ENCODE measurements at places on chromosomes 3 and 15. TPM values are rescaled to one million over a fixed set of nuclear protein-coding genes. Genes with fewer than 3 reads are reported as not detected.

Gene C3orf85
- 19.4 TPM for polyA plus RNA-seq

Gene PRR20G
- not detected for polyA plus RNA-seq

Gene ZNF609
- polyA plus RNA-seq, result 34.3 TPM

Gene ADPRH
- 7.7 TPM for polyA plus RNA-seq

Gene ADAMTS7
- polyA plus RNA-seq, result 18.8 TPM

Gene NLGN1
- polyA plus RNA-seq, result 2.2 TPM

Gene ZNF620
- polyA plus RNA-seq, result 11.0 TPM

Gene MEX3B
- polyA plus RNA-seq, result 12.9 TPM

Gene LYSMD2
- 4.6 TPM for polyA plus RNA-seq

- DNase-seq, result no peak
These were observed 153.1 kb downstream of the VPS13C start for GRCh38 chr15:61906961-61907752.

- DNase-seq, result no peak
These were observed 12.4 kb downstream of the DNASE1L3 start for GRCh38 chr3:58198362-58198761.

DNA sequence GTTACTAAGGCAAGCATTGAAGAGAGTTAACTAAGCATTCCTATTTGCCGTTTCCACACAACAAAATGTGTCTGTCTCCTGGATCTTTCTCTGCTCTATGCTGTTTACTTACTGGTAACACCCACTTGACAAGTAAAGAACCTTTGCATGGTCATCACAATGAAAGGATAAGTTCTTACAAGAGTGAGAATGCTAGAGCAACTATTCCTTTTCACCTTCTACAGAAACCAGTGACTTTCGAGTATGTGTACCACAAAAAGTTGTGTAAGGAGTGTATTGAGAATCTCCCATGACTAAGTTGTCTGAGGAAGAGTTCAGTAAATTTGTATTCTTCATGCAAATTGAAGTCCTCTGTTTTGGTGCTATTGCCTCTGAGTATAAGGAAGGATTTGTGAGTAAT lies 10.8 kb downstream of the TIPARP start:
- DNase-seq, result no peak

DNA sequence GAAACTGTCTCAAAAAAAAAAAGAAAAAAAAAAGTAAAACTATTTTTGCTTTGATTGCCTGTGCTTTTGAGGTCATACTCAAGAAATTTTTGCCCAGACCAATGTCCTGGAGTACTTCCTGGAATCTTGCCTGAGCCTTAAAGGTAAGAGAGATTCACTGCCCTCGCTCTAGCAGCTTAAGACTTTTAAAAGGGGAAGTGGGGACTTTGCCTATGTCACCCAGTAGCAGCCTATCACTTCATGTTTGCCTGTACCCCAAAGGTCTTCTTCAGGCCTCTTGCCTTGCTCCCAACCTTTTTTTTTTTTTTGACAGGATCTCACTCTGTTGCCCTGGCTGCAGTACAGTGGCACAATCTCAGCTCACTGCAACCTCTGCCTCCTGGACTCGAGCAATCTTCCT lies 18.9 kb upstream of the GOLGB1 start:
- DNase-seq, result no peak

- no peak for DNase-seq
These were observed 8.3 kb downstream of the IQSEC1 start for GRCh38 chr3:13064964-13065363.

GRCh38 chr15:58074452-58074851 lies 8.9 kb upstream of the ALDH1A2 start:
- DNase-seq, result no peak

DNA sequence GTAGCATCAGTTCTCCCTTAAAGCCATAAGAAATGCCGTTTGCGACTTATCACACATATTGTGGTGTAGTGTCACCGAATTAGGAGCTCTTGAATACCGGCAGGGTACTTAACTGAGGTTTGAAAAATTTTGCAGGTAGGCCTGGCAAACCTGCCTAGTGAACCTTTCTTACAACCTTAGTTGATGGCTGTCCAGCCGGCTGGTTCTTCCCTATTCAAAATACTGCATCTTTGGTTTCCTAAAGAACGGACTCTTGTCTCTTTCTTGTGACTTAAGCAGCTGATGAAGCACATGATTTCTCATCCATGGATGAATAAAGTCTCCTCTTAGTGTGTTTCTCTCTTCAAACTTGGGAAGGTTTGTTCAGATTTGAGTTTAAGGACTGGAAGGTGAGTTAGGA lies 1.5 kb downstream of the RAB7A start:
- no peak for DNase-seq

- DNase-seq, result no peak
These were observed 41.4 kb downstream of the DNAJB8 start for GRCh38 chr3:128425142-128425845.

DNA sequence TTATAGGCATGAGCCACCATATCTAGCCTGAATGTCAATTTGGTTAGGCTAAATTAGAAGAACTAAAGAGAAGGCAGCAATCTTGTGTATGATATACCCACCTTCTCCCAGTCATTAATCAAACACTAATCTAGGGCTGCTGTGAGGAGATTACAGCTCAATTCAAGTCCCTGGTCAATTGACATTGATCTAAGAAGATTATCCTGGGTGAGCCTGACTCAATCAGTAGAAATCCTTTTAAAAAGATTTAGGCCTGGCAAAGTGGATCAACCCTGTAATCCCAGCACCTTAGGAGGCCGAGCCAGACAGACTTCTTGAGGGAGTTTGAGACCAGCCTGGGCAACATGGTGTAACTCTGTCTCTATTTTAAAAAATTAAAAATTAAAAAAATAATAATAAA lies 2.5 kb upstream of the DNAH12 start:
- DNase-seq, result no peak

DNA sequence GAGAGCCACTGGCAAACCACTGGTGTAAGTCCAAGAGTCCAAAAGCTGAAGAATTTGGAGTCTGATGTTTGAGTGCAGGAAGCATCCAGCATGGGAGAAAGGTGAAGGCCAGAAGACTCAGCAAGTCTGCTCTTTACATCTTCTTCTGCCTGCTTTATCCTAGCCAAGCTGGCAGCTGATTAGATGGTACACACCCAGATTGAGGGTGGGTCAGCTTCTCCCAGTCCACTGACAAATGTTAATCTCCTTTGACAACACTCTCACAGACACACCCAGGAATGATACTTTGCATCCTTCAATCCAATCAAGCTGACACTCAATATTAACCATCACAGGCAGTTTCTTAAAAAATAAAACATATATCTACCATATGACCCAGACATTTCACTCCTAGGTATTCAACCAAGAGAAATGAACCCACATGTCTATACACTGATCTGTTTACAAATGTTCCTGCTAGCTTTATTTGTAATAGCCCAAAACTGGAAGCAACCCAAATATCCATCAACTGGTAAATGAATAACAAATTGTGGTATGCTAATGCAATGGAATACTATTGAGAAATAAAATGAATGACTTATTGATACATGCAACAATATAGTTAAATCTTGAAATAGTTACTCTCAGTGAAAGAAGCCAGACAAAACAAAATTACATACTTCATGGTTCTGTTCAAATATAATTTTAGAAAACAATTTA lies 373.8 kb downstream of the ZNF385D start:
- DNase-seq, result no peak

DNA sequence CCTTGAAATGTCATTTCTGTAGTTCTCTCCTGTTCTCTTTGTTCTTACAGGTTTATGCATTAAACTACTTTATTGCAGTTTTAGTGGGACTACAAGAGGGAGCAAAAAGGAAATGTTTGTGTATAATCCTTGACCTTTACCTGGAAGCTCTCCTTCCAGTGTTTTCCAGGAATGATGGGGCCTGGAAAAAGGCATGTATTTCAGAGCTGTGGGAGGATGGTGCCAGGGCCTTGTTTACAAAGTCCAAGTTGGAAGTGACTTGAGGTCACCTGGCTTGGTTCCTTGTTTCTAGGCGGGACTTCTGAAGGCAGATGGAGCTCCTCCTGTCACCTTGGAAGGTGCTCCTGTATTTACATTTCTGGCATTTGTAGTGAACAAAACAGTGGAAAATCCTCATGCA lies 15.1 kb downstream of the ACVR2B start:
- DNase-seq, result no peak

DNA sequence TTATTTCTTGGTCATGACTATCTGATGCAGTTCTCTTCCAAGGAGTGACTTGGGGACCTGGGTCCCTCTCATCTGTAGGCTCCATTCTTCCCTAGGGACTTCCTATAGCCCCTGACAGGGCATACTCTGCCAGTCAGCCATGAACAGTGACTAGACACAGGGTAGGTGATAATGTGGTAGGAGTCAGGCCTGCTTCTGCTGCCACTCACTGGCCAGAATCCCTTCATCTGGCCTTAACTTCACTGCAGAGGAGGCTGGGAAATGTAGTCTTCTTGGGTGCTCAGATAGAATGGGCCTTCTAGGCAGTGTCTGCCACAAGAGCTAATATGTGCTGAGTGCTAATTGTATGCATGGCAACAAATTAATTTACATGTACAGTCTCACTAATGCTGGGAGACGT lies 84.5 kb downstream of the CACNA2D3 start:
- DNase-seq, result no peak

DNA sequence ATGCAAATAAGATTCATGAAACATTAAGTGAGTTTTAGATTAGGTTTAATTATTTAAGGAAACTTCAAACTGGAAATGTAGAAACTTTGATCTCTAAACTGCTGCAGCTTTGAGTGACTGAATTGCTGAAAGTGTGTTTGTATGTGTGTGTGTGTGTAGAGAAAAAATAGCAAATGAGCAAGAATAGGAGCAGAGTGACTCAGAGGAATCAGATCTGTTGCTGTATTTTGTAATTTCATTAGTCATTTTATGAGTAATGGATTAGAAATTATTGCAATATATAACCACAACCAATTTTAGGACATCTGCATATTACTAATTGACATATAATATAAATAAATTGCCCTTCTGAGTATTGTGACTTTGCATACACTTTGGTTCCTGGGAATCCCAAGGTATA lies 52.8 kb upstream of the SLC9A9 start:
- no peak for DNase-seq

GRCh38 chr3:37094636-37095035 lies 79.7 kb downstream of the LRRFIP2 start:
- no peak for DNase-seq

- peak; percentile 23 for DNase-seq
These were observed 46.4 kb upstream of the SYNM start for GRCh38 chr15:99058421-99058870.

- DNase-seq, result no peak
These were observed 110.8 kb downstream of the TIGIT start for GRCh38 chr3:114404590-114404989.

DNA sequence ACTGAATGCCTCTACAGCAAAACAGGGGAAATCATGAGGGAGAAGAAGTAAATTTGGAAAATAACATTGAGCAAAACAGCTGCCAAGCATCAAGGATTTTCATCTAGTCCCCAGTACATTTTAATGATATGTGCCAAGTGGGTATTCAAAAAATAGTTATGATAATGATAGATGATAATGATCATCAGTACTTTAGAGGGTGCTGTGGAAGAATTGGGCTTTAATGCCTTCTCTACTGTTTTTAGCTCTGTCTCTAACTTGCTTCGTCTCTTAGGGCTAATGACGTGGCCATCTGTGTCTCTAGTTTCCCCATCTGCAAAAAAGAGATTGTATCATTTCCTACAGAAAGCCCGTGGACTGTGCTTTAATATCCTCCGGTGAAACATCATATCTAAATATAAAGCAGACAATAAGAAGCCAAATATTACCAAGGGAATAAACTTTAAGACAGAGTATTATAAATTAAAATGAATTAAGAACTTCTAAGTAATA lies 10.2 kb upstream of the FSIP1 start:
- no peak for DNase-seq

DNA sequence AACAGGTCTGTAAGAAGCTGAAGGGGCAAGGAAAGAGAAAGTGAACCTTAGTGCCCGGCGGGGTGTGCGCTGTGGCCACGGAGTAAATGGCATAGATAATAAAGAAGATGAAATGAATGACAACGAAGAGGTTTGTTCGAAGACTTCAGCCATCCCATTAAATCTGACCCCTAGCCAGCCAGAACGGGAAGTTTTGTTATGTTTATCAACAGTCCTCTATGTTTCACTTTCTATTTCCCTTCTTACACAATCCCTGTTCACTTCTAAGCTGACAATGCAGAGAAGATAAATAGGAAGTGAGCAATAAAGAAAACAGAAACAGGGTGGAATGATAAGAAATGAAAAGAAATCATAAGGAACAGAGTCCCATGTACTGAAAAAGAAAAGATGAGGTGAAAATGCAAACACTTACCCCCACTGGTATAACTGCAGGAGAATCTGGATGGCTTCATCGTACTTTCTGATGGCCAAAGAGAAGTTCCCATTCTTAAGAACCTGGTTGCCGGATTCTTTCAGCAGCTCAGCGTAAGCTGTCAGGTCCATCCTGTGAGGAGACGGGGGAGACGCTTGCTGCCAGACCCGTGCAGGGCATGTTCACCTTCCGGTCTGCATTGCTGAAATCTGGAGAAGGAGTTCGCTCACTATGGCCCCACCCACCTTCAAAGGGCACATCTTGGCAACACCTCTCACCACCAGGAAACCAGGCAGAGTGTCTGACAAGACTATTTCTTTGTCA lies 36.8 kb downstream of the TRANK1 start:
- no peak for DNase-seq

GRCh38 chr3:124834723-124835718 lies 52.1 kb downstream of the ITGB5 start:
- DNase-seq, result no peak

DNA sequence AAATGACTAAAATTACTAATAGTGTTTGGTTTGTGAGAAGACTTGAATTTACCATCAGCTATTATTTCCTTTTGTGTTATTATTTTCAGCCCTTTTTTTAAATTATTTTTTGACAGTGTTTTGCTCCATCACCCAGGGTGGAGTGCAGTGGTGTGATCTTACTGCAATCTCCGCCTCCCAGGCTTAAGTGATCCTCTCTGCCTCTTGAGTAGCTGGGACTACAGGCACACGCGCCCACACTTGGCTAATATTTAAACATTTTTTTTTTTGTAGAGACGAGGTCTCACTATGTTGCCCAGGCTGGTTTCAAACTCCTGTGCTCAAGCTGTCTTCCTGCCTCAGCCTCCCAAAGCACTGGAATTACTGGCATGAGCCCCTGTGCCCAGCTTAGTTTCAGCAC lies 31.7 kb upstream of the UTS2B start:
- DNase-seq, result no peak

DNA sequence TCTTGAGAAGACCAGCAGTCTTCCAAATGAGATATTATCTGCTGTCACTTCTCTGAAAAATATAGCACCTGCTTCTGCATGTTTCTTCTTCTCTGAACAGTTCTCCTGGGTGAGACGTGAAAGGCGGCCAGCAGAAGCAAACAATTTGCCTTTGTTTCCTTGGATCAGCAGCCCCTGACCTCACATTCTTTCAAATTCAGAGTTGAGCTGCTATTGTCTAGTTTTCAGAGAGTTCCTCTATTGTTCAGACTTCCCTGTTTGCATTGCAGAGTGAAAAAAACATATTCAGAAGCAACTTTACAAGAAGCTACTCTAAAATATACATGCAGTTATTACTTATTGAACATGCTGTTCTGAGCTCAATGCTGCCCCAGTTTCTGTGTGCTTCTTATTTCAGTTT lies 653.6 kb downstream of the NAALADL2 start:
- no peak for DNase-seq

GRCh38 chr3:128723477-128723876 lies 2.5 kb upstream of the RAB7A start:
- DNase-seq, result no peak

- DNase-seq, result no peak
These were observed 161.6 kb downstream of the GAP43 start for GRCh38 chr3:115784739-115785536.
